ENCODE measurements at places on chromosomes 7 and 10.

GRCh38 chr7:44046321-44047061 lies 2.0 kb downstream of the DBNL start:
- no peak for DNase-seq

GRCh38 chr7:3960050-3960763 lies 659.2 kb downstream of the SDK1 start:
- DNase-seq, result no peak

GRCh38 chr10:94859086-94859485 lies 79.4 kb upstream of the CYP2C9 start:
- DNase-seq, result no peak

GRCh38 chr7:23011222-23011924 lies 2.6 kb downstream of the HYCC1 start:
- no peak for DNase-seq

DNA sequence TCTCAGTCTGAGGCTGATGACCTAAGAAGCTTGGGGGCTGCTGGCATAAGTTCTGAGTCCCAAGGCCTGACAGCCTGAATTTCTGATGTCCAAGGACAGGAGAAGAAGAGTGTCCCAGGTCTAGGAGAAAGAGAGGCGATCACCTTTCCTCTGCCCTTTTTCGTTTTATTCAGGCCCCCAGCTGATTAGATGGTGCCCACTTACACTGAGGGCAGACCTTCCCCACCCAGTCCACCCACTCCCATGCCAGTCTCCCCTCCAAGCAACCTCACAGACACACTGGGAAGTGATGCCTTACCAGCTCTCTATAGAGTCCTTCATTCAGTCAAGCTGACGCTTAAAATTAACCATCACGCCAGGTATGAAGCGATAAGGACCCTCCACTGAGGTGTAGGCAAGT lies 19.3 kb upstream of the LOXL4 start:
- no peak for DNase-seq

DNA sequence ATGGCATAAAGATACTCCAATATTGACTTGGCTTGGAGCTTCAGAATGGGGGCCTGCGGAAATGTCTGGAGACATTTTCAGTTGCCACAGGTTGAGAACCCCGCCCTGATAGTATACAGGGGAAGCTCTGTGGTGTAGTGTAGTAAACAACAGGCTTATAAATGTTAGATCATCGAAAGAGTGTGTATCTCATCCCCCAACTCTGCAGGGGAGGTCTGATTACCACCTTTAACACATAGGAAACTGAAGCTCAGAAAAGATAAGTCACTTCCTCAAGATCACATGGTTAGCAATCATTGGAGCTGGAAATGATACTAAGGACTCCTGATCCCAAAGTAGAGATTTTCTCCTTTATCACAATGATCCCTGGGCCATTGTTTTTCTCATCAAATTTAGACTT lies 144.5 kb upstream of the BMPER start:
- no peak for DNase-seq

DNA sequence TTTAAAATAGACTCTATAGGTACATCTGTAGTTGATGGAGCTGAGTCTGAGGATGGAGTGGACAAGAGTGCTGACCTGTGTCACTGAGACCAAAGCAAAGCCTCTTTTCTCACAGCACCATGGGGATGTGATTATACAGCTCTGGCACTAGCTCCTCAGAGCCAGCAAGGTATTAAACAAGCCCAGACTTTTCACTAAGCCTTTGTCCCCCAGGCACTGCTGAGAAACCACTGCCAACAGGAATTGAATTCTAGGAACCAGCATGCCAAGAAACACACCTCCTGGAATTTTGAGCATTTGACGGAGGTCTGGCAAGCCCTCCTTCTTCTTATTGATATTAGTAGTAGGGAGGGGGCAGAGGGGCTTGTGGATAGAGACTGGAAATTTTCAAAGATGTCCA lies 147.0 kb downstream of the C1GALT1 start:
- no peak for DNase-seq

GRCh38 chr10:70846795-70847194 lies 31.0 kb downstream of the SGPL1 start:
- no peak for DNase-seq

GRCh38 chr10:97608991-97609561 lies 19.6 kb downstream of the C10orf62 start:
- DNase-seq, result no peak

- no peak for DNase-seq
Measured at GRCh38 chr7:135459951-135460567, 49.8 kb downstream of the CNOT4 start.
